Karpas-422 (cell line): ENCODE measurements at places on chromosomes 3 and 15. TPM values are rescaled to one million over a fixed set of nuclear protein-coding genes. Genes with fewer than 3 reads are reported as not detected.
A peak's percentile ranks its signal among the peaks of the same experiment; 100 is the strongest.

GRCh38 chr3:133574260-133574881, 885 bp downstream of the CDV3 start:
- peak; percentile 73 for DNase-seq

Gene FOXB1
- not detected in 2 replicates for total RNA-seq

GRCh38 chr3:120344349-120344748, 4.8 kb downstream of the LRRC58 start:
- no peak for DNase-seq

DNA sequence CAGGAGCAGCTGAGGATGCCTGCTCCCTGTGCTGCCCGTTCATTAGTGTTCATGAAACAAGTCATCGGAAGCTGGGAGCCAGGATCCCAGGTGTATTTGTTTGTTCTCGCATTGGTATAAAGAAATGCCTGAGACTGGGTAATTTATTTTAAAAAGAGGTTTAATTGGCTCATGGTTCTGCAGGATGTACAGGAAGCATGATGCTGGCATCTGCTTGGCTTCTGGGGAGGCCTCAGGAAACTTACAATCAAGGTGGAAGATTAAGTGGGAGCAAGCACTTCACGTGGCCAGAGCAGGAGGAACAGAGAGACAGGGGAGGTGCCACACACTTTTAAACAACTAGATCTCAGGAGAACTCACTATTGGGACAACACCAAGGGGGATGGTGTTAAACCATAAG, 5.5 kb upstream of the HYKK start:
- no peak for DNase-seq
